ENCODE measurements at places on chromosomes 11 and 22.

- DNase-seq = no peak
These were observed 51.8 kb downstream of the ZNRF3 start for GRCh38 chr22:28935140-28935539.

GRCh38 chr22:47631571-47632102 is 869.2 kb downstream of the TBC1D22A start:
- no peak for DNase-seq

- no peak for DNase-seq
These were observed 26.6 kb upstream of the LMO1 start for GRCh38 chr11:8290081-8290810.

DNA sequence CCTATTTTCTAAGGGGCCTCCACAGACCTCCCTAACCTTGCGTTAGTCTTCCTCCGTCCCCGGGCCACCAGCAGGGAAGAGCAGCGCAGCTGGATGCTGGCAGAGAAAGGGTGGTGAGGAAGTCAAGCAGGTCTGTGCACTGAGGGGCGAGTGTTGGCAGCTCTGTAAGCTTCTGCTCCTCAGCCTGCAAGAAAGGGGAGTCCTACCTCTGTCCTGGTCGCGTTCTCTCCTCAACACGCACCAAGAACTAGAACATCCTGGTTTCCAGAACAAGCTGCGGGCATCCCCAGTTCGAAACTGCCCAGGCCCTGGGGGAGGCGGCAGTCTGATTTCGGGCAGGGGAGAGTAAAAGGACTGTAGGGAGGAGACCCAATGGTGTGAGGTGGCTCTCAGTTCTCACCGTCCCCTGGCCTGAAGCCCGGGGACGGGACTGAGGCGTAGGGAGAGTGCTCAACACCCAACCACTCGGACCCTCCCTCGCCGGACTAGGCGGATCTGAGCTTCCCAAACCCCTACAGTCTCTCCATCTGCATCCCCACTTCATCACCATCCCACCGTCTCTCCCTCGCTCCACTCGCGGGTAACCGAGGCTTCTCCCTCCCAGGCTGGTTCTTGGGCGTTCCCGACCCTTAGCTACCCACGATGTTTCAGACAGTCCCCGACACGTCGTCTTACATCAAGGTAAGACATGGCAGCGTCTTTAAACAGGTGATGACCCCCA is 7.7 kb upstream of the FLI1 start:
- DNase-seq = no peak

DNA sequence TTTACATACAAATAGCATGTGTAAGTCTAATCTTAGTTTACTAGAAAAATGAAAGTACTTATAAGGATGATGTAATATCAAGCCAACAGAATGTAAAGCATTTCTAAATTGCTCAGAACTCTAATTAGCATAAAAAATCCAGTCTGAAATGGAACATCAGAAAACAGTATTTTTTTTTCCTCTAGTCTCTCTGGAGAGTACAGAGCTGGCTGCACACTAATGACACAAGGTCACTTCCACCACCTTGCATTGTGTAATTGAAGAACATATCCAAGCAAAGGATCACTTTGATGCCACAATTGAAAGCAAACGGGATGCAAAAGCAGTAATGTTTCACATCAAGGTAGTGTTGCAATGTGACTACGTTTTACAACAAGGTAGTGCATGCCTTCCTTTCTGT is 548.0 kb upstream of the LUZP2 start:
- no peak for DNase-seq

- DNase-seq = no peak
These were observed 49.8 kb downstream of the MICAL2 start for GRCh38 chr11:12160231-12160630.

DNA sequence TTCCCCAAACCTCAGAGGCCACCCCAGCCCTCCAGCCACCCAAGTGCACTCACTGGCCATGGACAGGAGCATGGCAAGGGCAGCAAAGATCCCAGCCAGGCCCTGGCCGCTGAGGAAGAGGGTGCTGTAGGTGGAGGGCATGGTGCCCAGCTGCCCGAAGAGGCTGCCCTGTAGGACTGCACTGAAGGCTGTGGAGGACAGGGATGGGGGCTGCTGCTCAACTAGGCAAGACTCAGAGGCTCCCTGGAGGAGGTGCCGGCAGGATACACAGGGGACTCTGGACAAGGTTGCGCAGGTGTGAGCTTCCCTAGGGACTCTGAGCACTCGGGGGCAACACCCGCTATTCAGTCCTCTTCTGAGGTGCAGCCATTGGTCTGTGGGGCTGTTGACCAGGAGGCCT is 3.1 kb downstream of the SLC29A2 start:
- DNase-seq = no peak

- no peak for DNase-seq
These were observed 6.4 kb downstream of the DRD2 start for GRCh38 chr11:113468726-113469345.

DNA sequence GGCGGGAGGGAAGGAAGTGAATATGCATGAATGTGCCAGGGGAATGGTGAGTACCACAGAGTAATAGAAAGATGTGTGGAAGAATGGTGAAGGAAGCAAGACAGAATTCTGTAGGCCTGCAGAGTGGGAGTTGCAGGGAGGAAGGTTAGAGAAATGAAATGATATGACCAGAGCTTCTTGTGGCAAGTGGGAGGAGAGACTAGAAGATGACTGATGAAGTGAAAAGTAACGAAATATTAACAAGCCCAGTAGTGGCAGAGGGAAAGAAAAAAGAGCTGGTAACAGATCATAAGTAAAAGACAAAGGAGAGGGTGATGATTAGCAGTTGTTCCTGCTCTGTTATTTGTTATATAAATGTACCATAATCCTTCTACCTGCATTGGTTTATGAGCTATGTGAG is 1.0 kb upstream of the ALKBH8 start:
- DNase-seq = no peak

- DNase-seq = no peak
These were observed 17.0 kb downstream of the XRCC6 start for GRCh38 chr22:41638124-41638523.

DNA sequence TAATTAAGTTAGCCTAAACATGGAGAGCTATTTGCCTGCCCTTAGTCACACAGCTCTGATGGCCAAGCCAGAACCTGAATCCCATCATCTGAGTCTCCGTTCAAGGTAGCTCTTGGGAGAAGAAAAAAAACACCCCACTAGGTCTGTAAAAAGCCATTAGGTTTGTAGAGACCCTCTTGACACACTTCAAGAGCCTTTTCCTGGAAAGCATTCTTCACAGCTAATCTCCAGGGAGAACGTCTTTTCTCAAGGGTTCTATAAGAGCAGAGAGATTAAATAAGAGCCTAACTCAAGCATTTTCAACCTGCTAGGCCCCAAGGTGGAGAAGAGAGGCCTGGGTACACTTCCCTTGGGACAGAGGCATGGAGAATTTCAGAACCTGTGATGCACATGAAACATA is 61.6 kb upstream of the NAV2 start:
- DNase-seq = no peak

GRCh38 chr11:8652140-8652539 is 30.3 kb downstream of the TRIM66 start:
- DNase-seq = no peak

DNA sequence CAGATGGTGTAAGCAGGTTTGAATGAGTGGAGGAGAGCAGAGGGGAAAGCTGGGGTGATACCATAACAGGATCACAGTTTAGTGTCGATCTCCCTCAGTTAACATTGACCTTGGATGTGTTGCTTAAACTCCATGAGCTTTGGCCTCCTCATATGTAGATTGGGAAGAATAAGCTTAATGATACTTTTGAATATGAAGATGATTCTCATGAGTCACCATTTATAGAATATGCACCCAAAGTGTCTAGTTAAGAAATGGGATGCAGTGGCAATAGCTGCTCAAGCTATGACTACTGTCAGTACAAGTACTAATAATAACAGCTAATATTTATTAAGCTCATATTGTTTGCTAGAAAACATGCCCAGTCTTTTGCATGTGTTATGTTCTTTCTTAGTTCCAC is 236.2 kb upstream of the KIRREL3 start:
- DNase-seq = no peak
